COR-L47 (cell line): ENCODE measurements at places on chromosomes 3 and 15.

- DNase-seq, result no peak
Measured at GRCh38 chr3:133428552-133428951, 28.7 kb downstream of the BFSP2 start.

GRCh38 chr3:14685179-14685578, 10.2 kb downstream of the C3orf20 start:
- DNase-seq, result no peak

GRCh38 chr3:113405180-113405579, 36.1 kb downstream of the CFAP44 start:
- no peak for DNase-seq

DNA sequence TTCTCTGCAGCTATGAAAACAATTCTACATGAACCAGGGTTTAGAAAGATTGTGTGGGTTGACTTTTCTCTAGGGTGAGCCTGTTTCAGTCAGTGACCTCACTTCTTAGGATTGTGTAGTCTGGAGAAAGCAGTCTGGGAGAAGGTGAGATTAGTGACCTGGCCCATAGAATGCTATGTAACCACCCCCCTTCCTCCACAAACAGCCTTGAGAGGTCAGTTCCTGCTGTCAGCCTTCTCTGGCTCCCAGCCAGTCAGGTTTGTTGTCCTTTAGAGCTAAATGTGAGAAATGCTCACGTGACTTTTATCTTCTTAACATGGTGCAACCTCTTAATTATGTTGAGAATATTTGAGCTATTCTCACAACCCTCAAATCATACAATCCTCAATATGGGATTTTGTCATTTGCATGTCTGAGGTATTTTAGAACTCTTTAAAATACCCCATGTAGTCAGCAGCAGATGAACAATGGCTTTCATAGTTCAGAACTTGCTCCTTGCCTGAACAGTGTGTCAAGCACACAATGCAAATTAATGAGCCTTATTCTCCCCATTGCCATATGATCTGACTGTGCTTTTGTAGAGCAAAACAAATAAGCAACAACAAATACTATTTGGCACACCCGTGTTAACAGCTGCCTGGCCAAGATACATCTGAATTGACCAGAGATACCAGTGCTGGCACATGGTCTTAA, 311.6 kb downstream of the CNTN6 start:
- peak; percentile 36 for DNase-seq

- DNase-seq, result no peak
Measured at GRCh38 chr3:14145670-14146380, 21.0 kb downstream of the TMEM43 start.

DNA sequence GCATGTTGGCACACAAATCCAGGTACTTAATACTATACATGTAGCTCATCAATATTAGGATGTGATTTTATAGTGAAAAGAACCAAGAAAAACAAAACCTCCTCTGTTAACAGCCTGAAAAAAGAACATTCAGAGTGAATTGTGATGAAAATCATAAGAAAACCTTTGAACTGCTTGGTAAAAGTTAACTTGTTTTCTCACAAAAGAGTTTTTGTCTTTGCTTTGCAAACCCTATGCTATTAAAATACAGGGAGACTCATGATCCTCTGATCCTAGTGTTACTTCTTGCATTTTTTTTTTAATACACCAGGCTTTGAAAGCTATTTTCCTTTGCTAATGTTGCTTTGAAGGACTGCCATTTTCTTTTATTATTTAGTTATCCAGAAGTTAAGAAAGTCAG, 23.7 kb downstream of the QTRT2 start:
- DNase-seq, result no peak

- DNase-seq, result no peak
Measured at GRCh38 chr3:53773611-53774368, 72.4 kb downstream of the CHDH start.

GRCh38 chr3:59046839-59047238, 3.0 kb downstream of the CFAP20DC start:
- DNase-seq, result no peak

DNA sequence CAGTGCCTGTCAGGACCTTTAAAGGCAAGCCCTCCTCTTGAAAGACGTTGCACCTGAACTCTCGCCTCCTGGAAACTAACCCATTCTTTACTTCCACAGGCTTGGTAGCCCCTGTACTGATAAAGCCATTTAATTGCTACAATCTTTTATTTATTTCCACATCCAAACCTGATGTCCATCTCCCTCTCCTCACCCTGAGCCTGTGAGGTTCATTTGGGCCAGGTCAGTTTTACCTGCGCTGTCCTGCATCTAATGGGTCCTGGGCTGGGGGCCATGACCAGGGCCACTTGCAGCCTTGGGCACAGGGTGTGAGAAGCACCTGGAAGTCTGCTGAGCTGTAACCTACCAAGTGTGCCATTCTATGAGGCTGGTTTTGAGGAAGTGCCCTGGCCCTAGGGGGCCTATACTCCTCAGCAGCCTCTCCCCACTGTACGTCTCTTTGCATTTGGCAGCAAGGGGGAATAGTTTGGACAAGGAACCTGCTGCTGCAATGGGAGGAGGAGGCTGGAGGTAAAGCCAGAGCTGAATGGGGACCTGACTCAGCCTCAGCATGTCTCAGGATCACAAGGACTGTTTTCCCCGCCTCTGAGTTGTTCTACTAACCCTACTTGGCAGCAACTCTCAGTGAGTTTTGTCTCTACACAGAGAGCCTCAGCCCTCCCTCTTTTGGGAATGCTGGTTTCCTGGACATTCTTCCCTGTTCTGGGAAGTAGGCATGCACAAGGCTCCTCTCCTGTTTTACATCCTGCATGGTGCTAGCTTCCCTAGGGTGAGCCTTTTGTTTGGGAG, 53.8 kb downstream of the WDR76 start:
- no peak for DNase-seq

DNA sequence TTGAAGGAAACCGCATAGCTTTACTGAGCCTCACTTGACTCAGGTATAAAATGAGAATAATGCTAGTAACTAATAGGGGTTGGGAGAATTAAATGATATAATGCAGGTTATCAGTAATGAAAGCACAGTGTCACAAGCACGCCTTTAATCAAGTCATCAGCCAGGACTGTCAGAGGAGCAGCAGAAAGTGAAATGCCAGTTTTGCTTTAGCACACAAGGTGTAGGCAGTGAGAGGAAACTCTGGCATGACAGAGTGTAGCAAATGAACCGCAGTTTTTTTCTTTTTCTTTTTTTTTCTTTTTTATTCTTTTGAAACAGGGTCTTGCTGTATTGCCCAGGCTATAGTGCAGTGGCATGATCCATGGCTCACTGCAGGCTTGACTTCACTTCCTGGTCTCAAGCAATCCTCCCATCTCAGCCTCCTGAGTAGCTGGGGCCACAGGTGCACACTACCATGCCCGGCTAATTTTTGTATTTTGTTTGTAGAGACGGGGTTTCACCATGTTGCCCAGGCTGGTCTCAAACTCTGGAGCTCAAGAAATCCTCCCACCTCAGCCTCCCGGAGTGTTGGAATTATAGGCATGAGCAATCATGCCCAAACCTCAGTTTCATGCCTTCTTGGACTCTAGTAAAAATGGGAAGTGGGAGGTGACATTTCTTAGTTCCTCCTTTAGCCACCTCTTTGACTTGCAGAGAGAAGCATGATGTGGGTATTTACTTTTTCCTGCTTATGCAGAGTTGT, 9.7 kb upstream of the SCAANT1 start:
- DNase-seq, result no peak

DNA sequence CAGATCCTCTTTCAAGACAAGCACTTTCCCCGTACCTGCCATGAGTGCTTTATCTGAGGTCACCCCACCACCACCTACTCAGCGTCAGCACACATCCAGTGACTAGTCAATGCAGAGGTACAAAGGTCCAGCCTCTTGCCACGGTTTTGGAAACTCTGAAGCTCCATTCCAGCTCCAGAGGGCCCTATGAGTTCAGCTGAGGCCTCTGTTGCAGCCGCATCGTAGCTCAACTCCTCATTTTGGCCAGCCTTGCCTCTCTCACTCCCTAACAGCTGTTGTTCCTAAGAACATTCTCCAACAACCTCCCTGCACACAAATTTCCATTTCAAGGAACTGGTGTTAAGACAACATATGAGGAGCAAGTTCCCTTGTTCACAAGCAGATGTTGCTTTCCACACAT, 405.1 kb upstream of the PROK2 start:
- DNase-seq, result no peak

GRCh38 chr15:53586799-53587198, 172.7 kb downstream of the WDR72 start:
- peak; percentile 12 for DNase-seq

DNA sequence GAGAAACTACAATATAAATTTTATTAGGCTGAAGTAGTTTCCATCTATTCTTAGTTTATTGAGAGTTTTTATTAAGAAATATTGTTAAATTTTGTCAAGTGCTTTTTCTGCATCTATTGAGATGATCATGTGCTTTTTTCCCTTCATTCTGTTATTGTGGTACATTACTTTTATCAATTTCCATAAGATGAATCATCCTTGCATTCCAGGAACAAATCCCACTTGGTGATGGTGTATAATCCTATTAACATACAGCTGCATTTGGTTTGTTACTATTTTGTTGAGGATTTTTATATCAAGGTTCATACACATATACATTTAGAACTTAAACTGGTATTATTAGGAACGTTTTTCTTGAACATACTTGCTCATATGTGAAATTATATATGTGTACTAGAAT, 199.8 kb downstream of the TBC1D5 start:
- DNase-seq, result no peak

DNA sequence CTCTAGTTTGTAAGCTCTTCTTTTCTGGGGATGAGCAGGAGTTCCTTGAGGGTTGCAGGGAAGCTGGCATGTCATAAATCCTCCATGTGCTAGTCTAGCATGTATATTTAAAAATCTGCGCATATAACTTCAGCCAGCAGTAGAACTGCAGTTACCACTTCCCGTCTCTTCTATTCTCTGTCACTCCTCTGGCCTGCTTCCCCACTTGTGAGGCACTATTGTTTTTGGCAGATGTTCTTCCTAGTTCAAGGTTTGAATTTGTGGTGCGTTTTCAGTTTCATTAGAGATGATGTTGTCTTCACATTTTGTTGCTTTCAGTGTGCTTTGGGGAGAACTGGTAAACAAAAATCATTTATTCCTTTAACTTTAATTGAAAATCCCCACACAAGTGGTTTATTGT, 169.1 kb upstream of the ZPLD1 start:
- DNase-seq, result no peak

DNA sequence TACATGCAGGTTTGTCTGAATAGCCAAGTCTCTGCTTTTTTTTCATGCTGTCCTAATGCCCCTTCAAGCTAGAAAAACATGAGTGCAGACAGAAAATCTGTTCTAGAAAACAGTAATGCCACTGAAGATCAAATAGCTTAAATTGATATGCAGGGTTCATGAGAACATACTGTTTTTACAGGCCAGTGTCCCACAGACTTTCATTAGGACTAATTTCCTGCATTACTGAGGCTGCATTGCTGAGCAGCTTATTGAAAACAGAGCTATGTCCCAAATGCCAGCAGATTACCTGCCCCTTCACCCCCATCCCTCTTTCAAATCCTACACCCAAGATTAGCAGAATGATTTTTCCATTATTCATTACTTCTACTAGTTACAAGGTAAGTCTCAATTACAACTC, 665 bp downstream of the TM4SF18 start:
- DNase-seq, result no peak

DNA sequence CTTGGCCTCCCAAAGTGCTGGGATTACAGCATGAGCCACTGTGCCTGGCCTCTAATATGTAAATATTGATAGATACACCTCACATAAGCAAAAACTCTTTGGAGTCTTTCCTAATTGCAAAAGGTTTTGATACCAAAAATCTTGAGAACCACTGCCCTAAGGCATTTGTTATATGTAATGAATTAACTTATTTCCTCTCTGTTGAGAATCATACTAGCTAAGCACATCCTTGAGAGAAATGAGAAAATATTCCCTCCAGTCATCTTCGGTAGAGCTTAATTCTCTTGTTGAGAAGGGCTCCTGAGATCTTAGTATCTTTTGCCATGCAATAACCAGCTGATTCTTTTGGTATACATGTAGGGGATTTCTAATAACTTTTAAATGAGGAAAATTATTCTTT, 190.2 kb downstream of the SLC9A9 start:
- DNase-seq, result no peak

DNA sequence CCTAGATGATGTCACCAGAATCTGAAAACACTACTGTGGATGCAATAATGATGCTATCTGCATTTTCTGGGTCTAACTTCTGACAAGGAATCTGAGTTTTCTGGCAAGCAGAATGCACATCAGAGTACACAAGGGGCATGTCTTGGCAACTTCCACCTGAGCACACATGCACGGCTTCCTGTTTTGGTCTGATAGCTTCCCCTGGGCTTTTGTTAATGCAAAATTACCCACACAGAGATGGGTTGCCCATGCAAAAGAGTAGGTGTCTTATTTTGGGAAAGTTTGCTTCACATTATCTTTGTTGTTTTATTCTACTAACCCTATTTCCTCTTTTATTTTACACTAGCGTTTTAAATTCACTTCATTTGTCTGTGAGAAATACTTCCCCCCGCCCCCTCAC, 74.2 kb upstream of the SATB1 start:
- no peak for DNase-seq

- DNase-seq, result no peak
Measured at GRCh38 chr15:67161412-67161811, 93.0 kb downstream of the AAGAB start.

- no peak for DNase-seq
Measured at GRCh38 chr3:66476852-66477381, 23.9 kb downstream of the LRIG1 start.

DNA sequence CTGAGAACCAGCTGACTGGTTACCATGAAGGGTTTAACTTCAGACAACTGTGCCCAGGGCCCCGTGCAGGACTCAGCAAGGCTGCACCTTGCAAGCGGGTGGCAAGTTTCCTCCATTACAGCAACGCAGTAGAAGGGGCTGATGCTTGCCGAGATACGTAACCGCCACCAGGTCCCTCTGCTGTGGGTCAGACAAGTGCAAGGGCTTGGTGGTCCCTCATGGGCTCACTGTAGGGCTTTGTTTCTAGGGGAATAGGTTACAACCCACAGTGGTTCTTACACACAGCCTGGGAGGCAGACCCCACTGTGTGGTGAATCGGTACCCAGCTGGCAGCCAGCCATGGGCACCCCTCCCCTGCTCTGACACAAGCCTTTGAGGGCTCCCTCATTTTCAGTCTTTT, 15.5 kb upstream of the SNRPA1 start:
- DNase-seq, result no peak

DNA sequence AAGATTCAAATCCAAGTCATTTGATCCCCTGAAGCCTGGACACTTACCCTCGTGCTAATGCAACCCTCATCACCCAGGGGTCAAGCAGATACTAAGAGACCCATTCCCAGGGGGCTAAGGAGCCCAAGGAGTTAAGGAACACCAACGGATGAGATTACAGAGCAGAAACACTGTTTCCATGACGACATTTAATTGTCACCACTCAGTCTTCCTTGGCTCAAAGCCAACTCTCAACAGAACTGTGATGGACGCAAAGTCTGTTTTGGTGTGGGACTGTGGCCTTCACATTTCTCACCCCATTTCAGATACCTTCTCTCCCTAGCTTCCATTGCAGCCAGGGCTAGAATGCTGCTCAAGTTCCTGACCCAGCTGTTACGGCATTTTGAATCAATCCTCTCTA, 383.5 kb upstream of the WNT5A start:
- DNase-seq, result peak; percentile 22

GRCh38 chr3:153442386-153442785, 280.4 kb downstream of the RAP2B start:
- no peak for DNase-seq
